ENCODE measurements at places on chromosomes 3 and 15.

- DNase-seq: no peak
Measured at GRCh38 chr15:75831806-75832102, 11.5 kb upstream of the UBE2Q2 start.

DNA sequence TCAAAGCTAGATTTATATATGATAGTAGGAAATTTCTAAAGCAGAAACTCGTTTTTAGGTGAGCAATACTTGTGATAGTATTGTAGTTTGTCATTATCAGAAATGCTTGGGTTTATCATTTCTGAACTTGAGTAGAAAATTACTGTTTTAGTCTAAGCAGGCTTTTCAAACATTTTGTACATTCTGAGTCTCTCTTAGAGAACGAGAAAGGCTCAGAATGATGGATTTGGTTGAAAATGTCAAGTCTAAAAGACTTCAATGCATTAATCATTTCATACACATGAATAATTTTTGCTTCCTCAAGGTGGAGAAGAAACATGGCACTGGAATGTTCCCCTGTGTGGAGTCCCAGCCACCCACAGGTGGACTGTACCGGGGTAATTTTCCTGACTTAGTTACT is 387.1 kb downstream of the NAALADL2 start:
- no peak for DNase-seq

DNA sequence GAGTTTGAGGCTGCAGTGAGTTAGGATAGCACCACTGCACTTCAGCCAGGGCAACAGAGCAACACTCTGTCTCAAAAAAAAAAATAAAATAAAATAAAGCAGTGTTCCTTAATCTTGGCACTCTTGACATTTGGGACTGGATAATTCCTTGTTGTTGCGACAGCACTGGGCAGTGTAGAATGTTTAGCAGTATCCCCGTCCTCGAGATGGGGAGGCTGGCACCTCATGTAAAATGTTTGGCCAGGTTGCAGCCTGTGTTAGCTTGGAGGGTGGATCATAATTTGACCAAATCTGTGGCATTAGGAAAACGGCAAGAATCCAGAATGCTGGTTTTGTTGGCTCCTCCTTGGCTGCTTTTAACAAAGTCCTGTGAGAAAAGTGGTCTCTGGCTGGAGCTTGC is 47.0 kb downstream of the ZNF445 start:
- no peak for DNase-seq

- DNase-seq: peak; percentile 24
Measured at GRCh38 chr3:147705651-147706051, 296.5 kb downstream of the ZIC1 start.

DNA sequence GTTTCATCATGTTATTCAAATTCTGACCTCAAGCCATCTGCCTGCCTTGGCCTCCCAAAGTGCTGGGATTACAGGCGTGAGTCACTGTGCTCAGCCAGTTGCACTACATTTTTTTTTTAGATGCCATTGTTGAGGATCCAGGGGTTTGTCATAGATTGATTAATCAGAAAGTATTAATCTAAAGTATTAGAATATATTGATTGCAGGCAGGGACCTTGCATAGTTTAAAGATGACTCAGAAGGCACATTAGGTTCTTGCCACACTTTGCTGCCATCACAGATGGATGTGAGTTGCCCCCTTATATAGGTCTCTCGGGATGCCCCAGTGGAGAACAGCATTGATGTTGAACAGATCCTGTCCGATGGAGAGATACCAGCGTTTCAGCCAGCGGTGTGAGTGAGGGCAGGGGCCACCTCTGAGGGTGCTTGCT is 41.1 kb downstream of the IGF1R start:
- no peak for DNase-seq

Data from retinal pigment epithelial cell (primary cell).